ENCODE measurements at places on chromosomes 5 and 9.

DNA sequence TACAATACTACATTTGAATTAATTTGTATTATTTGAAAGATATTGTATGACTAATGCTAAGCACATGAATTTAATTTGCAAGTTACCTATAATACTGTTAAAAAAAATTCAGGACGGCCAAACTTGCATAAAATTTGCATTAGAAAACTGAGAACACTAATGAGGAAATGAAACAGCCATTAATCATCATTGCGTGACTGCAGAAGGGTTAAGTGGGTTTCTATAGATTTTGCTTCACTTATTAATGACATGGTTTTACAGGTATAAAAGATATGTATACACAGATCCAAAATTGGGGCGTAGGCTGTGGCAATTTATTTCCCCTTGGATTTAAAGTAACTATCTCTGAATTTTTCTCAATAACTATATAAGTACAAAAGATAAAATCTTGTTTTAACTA, 882.6 kb downstream of the PTPRD start:
- DNase-seq, result no peak

DNA sequence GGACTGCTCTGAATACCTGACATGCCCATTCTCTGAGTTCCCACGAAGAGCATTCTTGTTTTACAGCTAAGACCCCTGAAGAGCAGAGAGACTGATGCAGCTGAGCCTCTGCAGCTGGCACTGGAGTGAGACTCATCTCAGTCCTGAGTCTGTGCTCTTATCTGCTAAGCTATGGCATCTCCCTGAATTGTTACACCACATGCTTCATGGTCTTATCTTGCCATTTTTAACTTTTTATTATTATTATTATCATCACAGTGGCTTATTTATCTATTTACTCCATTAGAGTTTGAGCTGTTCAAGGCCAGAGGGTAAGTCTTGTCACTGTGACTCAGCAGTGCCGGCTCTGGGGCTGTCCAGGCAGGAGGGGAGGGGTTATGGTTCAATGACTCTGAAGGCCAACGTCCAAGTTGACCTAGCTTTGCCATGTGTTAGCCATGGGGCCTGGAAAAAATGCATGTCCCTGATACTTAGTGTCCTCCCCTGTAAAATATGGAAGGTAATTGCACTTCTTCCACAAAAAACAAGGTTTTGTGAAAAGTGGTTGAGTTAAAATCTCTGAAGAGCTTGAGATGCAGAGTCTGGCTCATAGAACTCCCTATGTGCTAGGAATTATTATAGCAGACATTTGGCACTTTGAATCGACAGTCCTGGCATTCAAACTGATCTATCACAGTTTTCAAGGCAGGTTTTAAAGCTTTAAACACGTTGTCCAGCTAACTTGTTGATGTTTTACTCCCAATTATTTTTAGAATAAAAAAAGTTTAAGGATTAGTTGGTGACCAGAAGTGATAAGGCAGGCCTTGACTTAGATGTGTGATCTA, 94.6 kb downstream of the ALDH1A1 start:
- DNase-seq, result peak; percentile 30

GRCh38 chr9:4670591-4670990, 4.3 kb upstream of the SPATA6L start:
- no peak for DNase-seq

DNA sequence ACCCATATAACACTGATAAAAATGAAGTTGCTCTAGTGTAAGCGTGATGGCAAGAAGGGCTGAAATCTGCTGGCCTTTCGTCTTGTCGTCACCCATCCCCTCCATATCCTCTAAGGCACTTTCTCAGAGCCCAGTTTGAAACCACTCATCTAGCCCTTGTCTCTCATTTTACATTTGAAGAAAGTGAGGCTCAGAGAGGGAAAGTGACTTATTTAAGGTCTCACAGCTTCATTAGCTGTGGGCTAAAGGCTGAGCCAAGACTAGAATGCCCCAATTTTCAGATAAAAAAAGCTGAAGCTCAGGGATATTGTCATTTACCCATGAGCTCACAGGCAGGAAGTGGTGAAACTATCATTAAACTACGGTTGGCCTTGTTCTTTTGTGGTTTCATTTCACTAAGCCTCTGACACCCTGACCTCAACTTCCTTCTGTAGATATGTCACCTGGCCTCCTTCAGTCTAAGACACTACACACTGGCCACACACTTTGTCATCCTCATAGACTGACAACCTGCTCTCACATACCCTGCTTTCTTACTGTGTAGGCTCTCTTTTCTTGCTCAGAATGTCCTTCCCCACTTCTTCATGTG, 176.7 kb upstream of the DMAC1 start:
- no peak for DNase-seq

DNA sequence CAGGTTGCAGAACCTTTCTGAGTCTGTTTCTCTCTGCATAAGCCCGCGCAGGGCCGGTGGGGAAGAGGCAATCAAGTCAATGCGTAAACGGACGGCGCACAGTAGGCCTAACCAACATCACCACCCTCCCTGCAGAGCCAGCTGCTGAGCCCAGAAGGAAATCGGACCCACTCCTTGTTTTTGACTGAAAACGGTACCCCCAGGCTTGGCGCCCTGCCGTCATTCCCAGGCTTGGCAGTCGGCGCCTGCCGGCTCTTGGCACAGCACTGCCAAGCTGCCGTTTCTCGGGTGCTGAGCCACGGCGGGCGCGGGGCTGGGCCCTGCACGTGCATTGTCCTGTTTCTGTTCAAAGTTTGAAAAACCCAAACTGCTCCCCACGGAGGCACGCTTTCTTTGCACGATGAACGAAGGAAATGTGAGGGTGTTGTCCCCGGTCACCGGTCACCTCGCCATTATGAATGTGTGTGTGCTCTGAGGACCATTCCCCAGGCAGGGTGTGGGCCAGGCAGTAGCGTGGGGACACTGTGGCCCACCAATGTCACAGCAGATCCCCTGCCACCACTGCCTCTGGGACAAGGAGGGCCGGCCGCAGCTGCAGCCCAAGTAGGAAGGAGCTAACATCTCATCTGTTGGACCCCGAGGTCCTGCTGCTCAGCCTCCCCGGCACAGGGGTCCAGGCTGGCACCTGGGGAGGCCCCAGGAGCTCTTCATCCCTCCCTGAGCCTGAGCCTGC, 20.1 kb downstream of the FIBCD1 start:
- no peak for DNase-seq

- DNase-seq, result no peak
These were observed 558.5 kb upstream of the ZNF462 start for GRCh38 chr9:106304401-106304920.

DNA sequence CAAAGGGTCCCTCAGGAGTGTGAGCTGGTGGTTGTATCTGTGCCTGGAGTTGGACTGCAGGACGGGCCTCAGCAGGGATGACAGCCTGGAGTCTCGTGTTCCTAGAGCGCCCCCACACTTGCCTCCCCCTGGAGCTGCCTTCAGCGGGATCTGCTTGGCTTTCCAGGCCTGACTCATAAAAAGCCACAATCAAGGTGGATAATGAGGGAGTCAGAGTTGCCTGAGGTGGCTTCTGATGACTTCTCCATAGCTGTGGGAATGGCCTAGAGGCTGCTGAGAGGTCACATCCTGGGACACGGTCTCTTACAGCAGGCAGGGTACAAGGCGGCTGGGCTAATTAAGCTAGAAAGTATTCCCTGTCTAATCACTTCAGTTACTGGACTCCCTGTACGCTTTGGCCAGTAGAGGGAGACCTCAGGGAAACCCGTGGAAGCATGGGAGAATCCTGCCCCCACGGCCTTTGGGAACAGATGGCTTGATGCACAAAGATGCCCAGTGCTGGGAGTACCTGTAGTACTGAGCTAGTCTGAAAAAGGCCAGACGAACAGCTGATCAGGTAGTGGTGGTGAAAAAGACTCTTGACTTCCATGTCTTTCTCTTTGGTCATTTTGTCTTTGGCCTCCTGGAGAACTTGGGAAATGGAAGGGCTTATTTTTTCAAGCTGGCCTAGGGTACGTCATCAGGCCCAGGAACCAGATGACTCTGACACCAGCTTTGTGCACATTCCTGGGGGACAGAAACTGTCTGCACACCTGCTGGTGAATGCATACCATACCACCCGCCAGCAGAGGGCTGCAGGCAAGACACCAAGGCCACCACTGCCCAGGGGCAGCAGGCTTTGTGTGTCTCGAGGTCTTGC, 16.1 kb upstream of the FRRS1L start:
- peak; percentile 67 for DNase-seq

DNA sequence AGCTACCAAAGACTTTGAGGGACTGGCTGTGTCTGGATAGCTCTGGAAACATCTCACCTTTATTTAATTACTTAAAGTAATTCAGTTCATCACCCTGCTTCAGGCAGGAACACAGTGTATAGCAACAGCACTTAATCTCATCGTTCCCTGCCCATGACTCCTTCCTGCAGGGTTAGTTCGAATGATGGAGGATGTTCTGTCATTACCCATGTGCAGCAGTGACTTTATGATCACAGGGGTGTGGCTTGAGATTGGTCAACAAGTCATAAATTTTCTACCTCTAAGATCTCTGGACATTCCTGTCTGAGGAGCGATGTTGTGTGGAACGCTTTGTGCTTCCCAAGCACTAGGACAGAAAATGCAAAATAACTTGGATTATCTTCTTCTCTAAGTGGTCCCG, 37.1 kb upstream of the PRUNE2 start:
- no peak for DNase-seq
